T-helper 17 cell (primary cell): ENCODE measurements at places on chromosomes 2 and 18.
A peak's percentile ranks its signal among the peaks of the same experiment; 100 is the strongest.

DNA sequence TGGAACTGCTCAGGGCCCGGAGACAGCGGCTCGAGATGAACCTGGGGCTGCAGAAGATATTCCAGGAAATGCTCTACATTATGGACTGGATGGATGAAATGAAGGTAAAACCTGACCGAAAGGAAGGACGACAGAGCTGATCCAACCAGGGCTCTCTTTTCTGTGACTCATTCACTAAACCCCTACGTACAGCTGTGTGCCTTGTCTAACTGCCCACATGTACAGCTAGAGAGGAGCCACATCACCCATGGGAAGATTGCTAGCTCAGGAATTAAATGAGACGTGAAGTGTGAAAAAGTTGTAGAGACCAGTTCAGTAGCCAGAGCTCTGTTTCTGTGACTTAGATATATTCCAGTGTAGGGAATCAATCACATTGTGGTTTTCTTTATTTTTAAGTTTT, 97.3 kb upstream of the EML6 start:
- no peak for DNase-seq

DNA sequence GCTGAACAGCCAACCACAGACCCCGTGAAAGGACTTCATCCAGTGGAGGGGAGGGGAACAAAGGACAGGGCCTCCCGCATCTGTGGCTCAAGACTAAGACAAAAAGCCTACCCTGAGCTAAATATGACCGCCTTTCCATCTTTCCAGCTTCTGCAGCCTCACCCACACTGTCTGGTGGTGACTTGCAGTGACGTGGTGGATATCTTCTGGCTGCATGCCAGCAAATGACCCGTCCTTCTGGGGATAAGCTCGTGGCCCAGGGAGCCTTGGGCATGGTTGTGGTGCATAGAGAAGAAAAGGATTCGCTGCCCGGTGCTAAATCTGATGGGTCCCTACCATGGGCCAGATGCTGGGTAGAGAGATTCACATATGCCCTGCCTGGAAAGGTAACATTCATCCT, 8.7 kb upstream of the NGEF start:
- no peak for DNase-seq

DNA sequence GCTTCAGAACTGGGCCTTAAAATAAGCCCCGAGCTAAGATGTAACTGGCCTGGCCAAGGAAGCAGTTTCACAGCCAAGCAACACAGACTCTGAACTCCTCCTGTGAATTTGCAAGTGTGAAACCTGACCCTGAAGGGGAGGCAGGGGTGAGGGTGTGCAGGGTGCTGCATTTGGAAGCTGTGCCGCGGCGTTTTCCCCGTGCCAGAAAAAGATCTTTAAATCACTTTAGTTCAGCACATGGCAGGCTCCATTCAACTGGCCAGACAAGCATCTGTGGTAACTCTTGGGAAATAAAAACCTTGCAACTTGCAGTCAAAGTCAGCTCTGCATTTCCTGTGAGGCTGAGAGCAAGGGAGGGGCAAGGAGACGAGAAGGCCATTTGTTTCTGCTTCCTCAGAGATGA, 209.3 kb upstream of the SOX11 start:
- DNase-seq = no peak

DNA sequence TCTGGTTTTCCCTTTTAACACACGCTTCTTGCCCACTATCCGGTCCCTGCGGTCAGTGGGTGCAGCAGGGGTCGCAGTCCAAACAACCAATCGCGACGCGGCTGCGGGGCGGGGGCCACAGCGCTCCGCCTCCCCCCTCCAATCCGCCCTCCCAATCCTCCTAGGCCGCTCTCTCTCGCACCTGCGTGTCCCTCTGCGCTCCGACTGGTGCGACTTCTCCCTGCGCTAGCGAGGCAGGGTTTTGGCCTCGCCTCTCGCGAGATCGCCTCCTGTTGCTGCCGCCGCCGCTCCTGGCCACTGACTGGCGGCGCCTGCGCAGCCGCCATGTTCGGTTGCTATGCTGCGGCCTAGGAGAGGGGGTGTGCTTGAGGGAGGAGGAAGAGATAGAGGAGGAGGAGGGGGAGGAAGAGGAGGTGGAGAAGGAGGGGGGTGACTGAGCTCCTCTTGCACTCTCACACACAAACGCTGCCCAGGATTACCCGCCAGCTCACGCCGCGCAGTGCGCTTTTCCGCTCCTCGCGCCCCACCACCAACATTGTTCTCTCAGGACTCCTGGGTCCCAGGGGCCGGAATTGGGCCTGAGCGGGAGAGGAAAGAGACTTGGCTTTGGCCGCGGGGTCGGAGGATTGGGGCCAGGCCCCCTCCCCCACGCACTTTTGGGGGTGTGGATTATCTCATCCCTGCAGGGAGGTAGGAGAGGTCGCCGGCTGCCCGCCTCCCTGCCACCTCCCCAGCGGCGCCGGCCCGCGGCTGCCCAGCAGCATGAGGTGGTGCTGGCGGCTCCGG, at the start of gene PTPN4:
Gene PTPN4 (plus strand): TSS at position 472 of the 786 bp plus-strand sequence. CDS start 49,932 bp downstream, outside the sequence.
- DNase-seq = peak; percentile 92
